Right ventricle myocardium inferior (tissue), 1 donor: ENCODE measurements at places on chromosomes 5 and 9.

- peak; percentile 34 for DNase-seq
Measured at GRCh38 chr5:109191153-109191558, 218.6 kb downstream of the PJA2 start.

DNA sequence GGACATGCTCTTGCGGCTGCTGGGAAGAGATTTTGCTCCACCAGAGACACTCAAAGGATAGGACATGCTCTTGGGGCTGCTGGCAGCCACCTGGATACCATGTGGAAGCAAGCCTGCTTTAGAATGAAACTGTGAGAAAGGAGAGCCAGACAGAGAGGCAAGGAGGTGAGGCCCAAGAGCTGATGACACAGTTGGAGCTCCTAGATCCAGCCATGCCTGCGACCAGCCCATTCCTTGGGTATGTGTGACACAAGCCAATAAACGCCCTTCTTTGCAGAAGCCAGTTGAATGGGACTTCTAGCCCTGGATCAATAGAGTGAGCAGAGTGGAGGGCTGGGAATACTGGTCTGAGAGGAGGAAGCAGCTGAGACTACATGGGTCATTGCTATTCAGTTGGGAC lies 69.6 kb downstream of the SMIM23 start:
- DNase-seq: no peak

DNA sequence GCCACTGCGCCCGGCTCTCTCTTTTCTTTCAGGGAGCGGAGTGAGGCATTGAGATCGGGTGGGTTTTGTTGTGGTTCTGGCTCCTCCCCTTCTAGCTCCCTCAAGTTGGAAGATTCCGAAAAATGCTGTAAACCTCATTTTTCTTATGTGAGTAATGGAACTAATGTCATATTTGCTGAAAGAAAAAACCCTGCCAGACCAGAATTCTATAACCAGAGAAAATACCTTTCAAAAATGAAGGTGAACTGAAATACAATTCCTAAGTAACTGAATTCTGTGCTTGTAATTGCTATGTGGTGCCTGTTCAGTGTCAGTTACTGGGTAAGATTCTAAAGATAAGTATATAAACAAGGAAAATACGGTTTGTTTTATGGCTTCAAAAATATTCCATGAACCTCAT lies 30.9 kb upstream of the CDK20 start:
- no peak for DNase-seq

DNA sequence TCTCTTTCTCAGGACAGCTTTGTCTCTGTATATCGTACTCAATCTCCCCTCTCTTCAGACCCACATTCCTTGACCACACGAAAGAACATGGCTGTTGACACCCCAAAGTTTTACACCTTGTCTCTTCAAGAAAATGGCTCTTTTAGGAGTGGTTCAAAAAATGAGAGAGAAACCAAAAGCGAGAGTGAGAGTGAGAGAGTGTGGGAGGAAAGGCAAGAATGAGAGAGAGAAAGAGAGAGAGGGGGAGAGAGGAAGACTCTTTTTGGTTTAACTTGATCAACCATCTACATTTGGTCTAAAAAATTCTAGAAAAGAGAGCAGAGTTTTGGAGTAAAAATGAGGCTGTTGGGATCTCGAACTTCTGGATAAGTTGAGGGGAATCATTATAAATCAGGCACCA lies 581.8 kb upstream of the WWC1 start:
- DNase-seq: no peak

- no peak for DNase-seq
Measured at GRCh38 chr9:16243798-16244197, 626.7 kb downstream of the BNC2 start.

- peak; percentile 84 for DNase-seq
Measured at GRCh38 chr5:178428341-178429155, 161.6 kb downstream of the COL23A1 start.

- no peak for DNase-seq
Measured at GRCh38 chr5:57749396-57749795, 266.8 kb upstream of the ACTBL2 start.
